Prostate gland (tissue), 2 donors: ENCODE measurements at places on chromosomes 7 and 10. TPM values are rescaled to one million over a fixed set of nuclear protein-coding genes. Genes with fewer than 3 reads are reported as not detected.

GRCh38 chr7:129311429-129311828, 86.6 kb downstream of the AHCYL2 start:
- DNase-seq, result no peak

GRCh38 chr10:126324826-126325225, 63.5 kb downstream of the ADAM12 start:
- DNase-seq, result no peak

DNA sequence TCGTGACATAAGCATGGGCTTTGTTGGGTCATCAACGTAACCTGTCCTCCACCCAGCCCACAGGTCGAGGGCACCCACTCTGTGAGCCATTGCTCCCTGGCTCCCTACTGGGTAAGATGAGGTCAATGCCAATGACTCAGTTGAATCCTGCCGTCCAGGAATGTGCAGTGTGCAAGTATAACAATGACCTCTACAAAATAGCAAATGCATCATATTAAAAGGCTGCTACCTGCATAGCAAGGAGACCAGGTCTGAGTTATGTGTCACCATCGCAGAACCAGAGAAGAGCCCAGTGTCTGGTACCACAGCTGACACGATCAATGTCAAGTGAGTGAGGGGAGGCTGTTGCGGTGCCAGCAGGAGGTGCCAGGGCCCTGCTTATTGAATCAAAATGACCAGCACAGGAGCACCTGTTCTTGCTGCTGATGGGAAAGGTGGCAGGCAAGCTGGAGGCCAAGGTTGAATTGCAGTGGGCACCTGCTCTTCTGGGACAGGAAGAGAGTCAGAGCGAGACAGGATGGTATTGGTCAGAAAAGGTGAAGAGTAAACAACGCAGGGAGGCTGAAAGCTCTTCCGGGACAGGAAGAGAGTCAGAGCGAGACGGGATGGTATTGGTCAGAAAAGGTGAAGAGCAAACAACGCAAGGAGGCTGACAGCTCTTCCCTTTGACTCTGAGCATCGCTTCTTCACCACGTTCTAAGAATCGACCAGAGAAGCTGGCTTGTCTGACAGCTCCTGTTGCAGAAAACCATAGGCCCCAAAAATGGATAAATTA, 108.7 kb upstream of the ADAM12 start:
- DNase-seq, result no peak

DNA sequence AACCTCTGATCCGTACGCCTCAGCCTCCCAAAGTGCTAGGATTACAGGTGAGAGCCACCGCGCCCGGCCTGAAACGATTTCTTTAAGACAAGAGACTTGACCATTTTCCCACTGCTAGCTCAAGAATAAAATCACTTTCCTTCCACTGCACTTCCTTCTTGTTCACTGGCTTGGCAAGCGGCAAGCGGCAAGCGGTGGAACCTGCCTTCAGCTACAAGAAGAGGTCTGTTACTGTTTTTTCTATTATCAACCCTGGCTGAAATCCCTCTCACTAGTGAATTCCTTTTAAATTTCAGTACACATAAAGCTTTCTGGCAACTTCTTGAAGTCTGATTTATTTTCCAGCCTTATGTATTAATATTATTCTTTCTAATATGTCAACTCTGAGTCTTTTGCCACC, 12.8 kb upstream of the GNAT3 start:
- DNase-seq, result no peak

- DNase-seq, result no peak
Measured at GRCh38 chr10:116779076-116779687, 36.8 kb upstream of the HSPA12A start.

DNA sequence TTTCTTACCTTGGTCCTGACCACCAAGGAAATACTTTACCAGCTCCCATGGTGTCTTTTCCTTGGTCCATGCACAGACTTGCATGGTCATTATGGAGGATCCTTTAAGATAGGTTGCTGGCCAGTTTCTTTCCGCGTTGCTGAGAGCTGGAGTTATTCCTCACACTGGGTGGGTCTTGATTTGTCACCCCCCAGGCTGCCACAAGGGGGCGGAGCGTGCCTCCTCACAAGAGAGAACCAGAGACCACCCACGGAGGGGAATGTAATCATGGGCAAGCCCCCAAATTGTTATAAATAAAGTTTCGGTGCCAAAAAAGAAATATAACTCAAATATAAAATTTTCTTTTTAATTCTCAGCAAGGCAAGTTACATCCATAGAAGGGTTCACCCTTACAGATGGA, 10.5 kb upstream of the TRIM24 start:
- no peak for DNase-seq

DNA sequence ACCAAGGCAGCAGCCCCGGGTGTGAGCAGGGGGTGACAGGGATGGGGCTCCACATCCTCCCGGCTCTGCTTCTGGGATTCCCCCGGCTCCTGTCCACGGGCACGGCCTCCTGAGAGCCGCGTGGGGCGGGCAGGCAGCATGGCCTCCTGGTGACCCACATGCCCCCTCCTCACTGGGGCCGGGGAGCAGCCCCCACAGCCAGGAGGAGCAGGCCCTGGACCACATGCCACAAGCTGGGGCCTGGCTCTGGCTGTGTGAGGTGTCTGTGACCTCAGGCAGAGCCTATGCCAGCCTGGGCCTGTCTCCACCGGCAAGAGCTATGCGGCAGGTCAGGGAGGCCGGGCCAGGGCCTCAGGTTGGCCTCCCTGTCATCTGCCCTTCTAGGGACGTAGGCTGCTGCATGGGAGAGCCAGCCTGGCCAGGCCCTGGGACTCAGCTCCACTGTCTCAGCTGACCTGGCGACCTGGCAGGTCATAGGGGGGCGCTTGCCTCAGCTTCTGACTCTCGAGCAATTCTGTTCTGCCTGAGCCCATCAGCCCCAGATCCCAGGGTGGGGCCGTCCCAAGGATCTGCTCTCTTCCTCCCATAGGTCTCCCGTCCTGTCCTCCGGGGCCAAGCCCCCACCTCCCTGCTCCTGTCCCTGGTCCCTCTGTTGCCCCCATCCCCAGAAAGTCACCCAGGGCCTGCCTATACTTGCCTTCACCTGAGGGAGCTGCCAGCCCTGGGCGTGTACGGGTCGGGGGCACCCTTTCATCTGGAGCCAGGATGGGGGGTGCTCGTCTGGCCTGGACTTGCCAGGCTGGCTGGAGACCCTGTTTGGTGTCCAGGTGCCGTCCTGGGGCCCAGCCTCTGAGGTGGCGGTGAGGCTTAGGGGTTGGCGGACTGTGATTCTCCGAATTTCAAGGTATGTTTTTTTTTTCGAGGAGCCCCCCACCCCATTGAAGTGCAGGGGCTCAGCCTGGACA, 3.9 kb upstream of the TMEM184A start:
- DNase-seq, result no peak

GRCh38 chr10:35304649-35305048, 31.7 kb upstream of the CCNY start:
- DNase-seq, result no peak

DNA sequence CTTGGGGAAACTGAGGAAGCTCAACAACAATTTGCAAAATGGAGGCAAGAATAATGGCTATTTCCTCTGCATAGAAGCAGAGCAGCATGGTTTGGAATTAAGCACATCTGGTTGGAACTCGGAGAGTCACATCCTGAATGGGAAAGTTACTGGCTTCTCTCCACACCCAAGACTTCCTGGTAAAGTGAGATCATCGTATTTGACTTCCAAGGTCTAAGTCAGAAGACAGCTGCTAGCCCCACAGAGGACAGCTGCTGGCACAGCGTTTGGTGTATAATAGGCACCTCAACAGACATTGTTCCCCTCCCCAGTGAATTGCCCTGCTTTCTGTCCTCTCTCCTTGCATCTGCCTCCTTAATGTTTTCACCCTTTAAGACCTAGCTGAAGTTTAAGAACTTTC, 37.0 kb upstream of the NRF1 start:
- DNase-seq, result no peak

- DNase-seq, result no peak
Measured at GRCh38 chr7:121330053-121330833, 1.4 kb downstream of the WNT16 start.

GRCh38 chr10:62880162-62880561, 64.0 kb upstream of the EGR2 start:
- DNase-seq, result no peak

GRCh38 chr7:27181795-27182275, 3.2 kb downstream of the HOXA11 start:
- no peak for DNase-seq

DNA sequence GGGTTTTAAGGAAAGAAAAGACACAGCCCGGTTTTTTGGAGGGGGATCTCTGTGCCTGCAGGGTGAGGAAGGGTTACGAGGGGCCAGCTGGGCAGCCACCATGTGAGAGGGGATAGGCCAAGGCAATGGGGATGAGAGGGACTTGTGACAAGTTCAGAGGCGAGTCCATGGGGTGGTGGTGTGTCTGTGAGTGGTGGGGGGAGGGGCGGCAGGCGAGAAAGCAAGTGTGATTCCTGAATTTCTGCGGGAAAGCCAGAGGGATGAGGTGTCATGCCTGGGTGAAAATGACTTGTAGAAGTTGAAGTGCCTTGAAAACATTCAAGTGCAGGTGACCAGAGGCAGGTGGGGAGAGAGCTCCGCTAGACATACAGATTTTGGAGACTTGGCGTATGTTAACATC, 61.0 kb upstream of the RNF32 start:
- no peak for DNase-seq

The DPP6 gene
- 38.7 TPM for total RNA-seq

The PTCD1 gene
- 9.1 TPM for total RNA-seq
